ENCODE measurements at places on chromosomes 13 and 19.

DNA sequence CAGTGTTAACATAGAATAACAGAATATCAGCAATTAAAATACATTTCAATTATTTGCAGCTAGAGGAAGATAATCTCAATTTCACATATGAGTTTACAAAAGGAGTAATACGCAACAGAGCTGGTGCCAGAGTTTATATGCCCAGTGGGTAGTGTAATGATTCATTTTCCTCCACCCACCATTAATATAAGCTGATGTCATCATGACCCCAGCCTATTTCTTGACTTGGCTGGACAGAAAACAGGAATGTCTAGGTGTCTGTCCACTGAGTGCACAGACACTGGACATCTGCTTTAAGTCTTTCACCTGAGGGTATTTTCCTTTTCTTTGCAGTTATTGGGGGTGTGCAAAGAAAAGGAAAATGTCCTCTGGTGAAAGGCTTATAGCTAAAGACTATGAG, 335.5 kb downstream of the TBC1D4 start:
- no peak for DNase-seq

DNA sequence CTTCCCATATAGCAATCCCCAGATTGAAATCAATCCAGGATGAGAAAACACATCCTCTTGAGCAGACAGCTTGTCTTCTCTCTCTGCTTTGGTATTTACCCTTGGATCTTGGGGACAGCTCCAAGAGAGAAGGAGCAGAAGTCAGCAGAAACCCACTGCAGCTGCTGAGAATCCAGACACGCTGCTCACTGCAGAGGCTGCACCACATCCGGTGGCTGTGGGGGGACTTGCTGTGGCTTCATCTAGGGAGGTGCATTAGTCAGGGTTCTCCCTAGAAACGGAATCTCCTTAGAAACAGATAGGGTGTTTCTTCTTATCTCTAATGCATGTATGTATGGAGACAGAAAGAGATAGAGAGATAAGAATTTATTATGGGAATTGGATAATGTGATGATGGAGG, 2.7 kb downstream of the CYP4F12 start:
- DNase-seq, result no peak

GRCh38 chr13:89843621-89844020, 1503.9 kb upstream of the MIR17HG start:
- no peak for DNase-seq

DNA sequence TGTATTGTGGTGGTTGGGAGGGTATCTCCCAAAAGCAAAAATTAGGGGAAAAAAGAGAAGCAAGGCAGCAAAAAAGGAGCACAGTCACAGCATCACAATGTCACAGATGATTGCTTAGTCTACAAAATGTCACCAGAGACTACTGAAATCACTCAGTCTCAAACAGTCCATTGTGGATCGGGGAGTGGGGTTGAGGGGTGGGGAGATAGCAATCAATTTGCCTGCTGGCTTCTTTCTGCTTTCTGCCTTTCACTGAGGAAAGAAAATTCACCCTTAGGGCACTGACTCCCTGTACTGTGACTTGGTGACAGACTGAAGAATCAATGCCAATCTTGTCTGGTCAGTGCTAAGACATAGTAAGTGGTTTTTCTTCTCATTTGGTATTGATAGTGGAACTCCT, 2127.1 kb upstream of the PCDH20 start:
- no peak for DNase-seq

DNA sequence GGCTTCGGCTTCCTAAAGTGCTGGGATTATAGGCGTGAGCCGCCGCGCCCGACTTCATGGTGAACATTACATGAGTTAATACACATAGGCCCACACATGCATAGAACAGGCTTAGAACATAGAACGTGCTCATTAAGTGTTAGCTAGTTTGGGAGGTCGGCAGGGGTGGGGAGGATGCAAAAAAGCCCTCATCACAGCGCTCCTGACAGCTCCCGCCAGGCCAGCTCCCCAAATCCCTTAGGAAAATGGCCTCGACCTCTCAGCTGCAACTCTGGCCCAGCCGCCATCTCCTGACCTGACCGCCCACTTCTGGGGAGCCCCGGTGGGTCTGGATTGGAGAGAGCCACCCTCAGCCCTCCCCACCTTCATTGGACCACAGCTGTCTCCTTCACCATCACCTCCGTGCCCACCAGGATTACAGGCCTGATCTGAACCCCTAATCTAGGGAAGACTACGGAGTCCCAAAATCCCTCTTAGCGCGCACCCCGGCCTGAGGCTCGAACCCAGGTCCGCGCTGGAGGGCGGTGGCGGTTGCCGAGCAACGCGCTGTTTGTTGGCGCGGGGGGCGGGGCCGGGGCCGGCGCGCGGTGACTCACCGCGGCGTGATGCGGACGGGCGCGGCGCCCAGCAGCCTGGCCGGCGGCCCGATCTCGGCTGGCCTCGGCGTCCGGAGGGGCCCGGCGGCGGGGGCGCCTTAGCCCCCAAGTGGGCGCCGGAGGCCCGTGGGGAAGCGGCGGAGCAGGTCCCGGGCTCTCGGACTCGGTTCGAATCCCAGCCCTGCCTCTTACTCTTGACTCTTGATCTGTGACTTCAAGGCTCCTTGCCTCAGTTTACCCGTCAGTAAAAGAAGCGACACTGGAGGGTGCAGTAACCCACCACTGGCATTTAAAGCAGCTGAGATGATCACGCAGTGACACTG, 26.7 kb upstream of the NANOS3 start:
- DNase-seq, result peak; percentile 67

- no peak for DNase-seq
These were observed 708 bp upstream of the ERCC1 start for GRCh38 chr19:45424191-45425058.

GRCh38 chr19:49999371-50000010, 25.7 kb downstream of the VRK3 start:
- no peak for DNase-seq

DNA sequence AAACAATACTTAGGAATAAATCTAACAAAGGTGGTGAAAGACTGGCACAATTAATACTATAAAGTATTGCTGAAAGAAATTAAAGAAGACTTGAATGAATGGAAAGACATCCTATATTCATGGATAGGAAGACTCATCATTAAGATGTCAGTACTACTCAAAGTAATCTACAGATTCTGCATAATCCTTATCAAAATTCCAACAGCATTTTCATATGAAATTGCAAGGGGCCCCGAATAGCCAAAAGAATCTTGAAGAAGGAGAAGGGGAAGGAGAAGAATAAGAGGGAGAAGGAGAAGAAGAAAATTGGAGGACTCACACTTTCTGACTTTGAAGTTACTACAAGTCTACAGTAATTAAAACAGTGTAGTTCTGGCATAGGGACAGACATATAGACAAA, 25.6 kb upstream of the LRP3 start:
- DNase-seq, result no peak

GRCh38 chr19:18595475-18595874, 6.9 kb downstream of the REX1BD start:
- DNase-seq, result no peak

DNA sequence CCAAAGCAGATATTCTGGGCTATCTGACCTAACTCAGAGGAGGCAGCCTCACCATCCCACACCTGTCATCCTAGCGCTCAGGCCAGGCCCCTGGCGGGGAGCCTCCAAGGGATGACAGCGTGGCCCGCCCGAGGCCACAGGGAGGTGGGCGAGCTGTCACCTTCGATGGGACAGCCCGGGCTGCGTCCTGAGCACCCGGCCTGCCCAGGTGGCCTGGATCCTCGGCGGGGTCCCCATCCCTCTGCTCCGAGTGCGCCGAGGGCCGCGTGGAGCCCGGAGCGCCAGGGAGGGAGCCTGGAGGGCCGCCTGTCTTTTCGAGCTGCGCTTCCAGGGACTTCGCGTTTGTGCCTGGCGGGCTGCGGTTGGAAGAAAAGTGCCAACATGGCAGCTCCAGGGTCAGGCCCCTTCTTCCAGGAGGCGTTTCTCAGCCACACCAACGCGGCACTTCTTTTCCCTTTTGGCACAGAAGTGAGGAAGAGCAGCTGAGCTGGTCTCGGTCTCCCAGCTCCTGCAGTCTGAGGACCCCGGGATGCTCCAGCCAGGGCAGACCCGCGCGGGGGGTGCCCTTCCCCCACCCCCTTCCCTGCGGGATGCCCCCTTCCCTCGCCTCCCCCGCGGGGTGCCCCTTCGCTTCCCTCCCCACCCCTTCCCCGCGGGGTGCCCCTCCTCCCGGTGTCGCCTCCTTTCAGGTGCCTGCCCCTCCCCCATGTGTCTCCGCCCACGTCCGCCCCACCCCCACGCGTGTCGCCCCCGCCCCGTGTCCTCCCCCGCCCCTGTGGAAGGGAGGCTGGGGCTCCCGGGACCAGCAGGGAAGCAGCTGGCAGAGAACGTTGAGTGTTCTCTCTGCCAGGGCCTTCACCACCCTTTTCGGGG, 42.3 kb downstream of the GJA3 start:
- DNase-seq, result no peak

- no peak for DNase-seq
These were observed 18.9 kb upstream of the IPO5 start for GRCh38 chr13:97934590-97934989.

DNA sequence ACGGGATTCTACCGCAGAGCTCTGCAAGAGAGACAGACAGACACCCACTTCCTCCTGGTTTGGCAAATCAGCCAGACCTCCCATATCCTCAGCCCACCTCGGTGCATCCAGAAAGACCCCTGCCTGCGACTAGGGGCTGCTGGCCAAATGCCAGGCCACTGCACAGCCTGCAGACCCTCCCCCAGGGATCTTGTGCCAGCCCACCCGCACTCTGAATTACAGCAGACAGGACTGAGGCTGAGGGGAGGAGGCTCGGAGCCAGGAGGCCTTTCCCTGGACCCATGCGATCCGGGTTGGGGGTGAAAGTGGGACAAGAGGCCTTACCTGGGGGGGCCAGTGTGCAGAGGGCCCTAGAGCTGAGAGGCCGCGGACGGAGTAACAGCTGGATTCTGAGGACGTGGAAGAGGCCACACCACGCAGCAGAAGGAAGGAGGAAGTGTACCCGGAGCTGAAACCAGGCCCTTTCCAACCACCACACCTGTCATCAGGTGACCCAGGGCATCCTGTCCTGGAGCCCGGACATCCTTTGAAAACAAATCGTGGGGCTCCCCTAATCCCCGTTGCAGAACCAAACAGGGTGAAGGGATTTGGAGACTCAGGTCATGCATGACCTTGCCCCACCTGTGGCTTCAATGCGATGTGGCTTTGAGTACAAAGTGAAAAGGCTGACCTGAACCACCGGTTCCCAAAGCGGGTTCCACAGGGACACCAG, 993 bp downstream of the FUT6 start:
- DNase-seq, result no peak

- DNase-seq, result no peak
These were observed 49.3 kb upstream of the GPR183 start for GRCh38 chr13:99356262-99357091.

DNA sequence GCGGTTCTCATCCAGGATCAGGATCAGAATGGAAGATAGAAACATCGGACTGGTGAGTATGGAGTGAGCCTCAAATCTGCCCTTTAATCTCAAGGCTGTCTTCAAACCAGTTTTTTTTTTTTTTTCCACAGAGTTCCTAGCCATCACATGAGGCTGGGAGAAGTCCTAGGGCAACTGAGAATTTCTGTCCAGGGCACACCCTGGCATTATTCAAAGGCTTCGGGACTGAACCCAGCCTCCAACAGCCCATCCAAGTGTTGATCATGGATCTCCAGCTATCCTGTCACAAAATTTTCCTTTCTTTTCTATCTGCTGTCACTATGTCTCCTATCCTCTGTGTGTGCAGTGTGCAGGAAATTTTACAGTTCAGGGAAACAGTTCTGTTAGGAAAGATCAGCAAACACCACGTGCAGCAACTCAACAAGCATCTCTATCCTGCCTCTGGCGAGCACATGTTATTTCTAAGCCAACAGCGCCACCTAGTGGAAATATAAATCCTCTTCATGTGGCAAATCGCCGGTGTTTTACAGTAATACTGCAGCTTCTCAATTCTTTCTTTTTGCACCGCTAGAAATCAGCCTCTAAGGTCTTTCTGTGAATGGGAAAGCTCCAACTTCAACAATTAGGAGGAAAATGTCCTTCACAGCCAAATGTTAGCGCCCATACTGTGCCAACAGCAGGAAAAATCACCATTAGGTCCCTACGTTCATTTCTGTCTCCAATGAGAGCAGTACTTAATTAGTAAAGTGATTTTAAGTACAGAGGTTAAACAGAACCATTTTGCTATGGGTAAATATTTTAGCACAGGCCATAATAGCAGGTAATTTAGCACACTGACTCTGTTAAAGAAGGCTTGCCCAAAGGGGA, 21.4 kb upstream of the ZNF181 start:
- DNase-seq, result peak; percentile 31

GRCh38 chr19:911197-912033, 1.6 kb downstream of the R3HDM4 start:
- no peak for DNase-seq

DNA sequence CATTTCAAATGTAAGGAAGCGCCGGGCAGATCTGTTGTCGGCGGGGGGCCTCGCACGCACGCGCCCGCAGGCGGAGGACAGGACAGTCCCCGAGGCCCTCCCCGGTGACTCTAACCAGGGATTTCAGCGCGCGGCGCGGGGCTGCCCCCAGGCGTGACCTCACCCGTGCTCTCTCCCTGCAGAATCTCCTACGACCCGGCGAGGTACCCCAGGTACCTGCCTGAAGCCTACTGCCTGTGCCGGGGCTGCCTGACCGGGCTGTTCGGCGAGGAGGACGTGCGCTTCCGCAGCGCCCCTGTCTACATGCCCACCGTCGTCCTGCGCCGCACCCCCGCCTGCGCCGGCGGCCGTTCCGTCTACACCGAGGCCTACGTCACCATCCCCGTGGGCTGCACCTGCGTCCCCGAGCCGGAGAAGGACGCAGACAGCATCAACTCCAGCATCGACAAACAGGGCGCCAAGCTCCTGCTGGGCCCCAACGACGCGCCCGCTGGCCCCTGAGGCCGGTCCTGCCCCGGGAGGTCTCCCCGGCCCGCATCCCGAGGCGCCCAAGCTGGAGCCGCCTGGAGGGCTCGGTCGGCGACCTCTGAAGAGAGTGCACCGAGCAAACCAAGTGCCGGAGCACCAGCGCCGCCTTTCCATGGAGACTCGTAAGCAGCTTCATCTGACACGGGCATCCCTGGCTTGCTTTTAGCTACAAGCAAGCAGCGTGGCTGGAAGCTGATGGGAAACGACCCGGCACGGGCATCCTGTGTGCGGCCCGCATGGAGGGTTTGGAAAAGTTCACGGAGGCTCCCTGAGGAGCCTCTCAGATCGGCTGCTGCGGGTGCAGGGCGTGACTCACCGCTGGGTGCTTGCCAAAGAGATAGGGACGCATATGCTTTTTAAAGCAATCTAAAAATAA, 18.2 kb downstream of the IL17D start:
- no peak for DNase-seq

DNA sequence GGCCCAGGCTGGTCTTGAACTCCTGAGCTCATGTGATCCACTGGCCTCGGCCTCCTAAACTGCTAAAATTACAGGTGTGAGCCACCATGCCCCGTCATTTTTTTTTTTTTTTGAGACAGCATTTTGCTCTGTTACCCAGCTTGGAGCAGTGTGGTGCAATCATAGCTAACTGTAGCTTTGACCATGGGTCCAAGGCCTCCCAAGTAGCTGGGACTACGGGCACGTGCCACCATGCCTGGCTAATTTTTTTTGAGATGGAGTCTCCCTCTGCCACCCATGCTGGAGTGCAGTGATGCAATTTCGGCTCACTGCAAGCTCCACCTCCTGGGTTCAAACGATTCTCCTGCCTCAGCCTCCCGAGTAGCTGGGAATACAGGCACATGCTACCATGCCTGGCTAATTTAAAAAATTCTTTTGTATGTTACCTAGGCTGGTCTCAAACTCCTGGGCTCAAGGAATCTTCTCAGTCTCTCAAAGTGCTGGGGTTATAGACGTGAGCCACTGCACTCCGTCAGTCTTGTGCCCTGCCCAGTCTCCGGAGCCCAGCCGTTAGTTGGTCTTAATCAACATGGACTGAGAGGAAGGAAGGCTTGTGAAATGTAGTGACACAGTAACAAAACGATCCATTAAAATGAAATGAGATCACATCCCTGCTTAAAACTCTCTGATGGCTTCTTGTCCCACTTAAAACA, 1.4 kb upstream of the LRG1 start:
- DNase-seq, result no peak
